ENCODE measurements at places on chromosomes 4 and X.
A peak's percentile ranks its signal among the peaks of the same experiment; 100 is the strongest.

- DNase-seq = no peak
Measured at GRCh38 chr4:158080354-158080753, 92.5 kb downstream of the GASK1B start.

- DNase-seq = no peak
Measured at GRCh38 chrX:148960060-148960459, 459.6 kb downstream of the AFF2 start.

DNA sequence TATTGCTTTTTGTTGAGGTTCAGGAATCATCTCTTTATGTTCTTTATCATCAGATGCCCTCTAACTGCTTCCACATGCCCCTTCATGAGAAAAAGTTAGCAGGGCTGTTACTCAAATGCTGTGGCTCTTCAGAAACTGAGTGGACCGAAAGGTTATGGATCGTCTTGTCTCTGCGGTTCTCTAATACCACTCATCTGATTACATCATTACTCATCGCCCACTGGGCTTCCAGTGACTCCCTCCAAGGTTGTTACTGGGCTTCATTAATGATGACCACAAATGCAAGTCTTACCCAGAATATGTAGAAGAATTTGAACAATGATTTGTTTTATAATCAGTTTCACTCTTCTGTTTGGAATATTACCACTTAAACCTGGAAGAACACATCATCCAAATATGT, 67.7 kb downstream of the RWDD4 start:
- no peak for DNase-seq

- DNase-seq = no peak
Measured at GRCh38 chr4:94410678-94411206, 41.0 kb upstream of the PDLIM5 start.

DNA sequence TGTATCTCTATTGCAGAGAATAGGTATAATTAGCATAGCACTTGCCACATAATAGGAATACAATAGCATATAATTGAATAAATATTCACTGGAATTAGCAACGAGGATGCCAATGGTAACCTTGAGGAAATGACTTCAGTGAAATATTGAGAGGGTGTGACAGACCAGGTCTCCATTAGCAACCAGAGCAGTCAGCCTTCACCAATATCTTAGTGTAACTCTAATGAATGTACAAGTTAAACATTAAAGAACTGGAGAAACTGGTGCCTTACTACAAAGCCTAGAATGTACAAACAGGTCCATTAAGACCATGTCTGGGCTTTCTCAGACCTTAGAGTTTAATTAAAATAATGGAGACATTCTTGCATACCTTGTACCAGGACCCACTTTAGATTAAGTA, 143.0 kb downstream of the MAGEB17 start:
- DNase-seq = peak; percentile 0

- DNase-seq = no peak
Measured at GRCh38 chr4:122830426-122831095, 3.9 kb downstream of the FGF2 start.

GRCh38 chrX:40074959-40075332, 22.8 kb downstream of the BCOR start:
- no peak for DNase-seq

DNA sequence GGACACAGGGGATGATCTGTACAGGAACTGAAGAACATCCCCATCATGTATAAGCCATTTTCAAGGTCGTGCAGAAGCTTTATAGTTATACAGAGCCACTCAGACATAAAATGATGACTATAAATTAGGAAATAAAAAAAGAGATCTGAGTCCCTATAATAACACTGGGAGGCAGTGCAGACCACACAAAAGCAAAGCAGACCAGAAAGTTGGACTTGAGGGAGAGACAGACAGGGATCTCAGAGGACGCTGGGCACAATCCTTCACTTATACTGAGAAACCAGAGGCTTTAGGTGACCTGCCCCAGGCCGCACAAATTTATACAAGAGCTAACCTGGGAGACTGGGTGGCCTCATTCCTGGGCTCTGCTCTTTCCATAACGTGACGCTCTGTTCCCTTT, 70.5 kb downstream of the HADH start:
- DNase-seq = no peak

DNA sequence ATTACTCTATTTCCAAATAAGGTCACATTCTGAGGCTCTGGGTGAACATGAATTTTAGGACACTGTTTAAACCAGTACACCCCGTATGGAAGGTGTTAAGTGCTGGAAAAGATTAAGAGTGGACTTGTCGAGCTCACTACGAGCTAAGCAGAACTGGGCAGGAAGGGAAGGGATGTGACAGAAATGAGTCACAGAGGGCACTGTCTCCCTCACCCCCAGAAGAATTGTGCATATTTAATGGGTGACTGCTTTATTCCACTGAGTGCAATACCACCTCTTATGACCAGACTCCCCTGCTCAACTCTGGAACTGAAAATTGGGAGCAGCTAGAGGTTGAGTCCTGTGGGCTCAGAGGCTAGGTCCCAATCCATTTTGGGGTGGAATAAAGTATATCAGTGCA, 187.4 kb upstream of the RPS6KA3 start:
- no peak for DNase-seq

DNA sequence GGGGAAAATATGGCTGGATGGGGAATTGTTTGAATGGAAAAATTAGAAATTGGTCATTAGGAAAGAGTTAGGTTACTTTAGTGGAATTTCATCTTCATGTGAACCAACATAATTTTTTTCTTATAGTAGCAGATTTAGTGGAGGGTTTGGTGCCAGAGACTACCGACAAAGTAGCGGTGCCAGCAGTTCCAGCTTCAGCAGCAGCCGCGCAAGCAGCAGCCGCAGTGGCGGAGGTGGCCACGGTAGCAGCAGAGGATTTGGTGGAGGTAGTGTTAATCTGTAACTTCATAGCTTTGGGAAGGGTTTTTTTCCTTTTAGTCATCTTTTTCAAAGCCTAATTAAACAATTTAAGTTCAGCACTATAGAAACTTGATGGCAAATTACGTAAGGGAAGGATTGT, 13.2 kb downstream of the DDX3X start:
- DNase-seq = no peak
